ENCODE measurements at places on chromosomes 1 and 21. TPM values are rescaled to one million over a fixed set of nuclear protein-coding genes. Genes with fewer than 3 reads are reported as not detected.

- DNase-seq, result peak; percentile 77
Observed at GRCh38 chr1:51564124-51564523, 45.1 kb upstream of the EPS15 start.

The SOX13 gene
- total RNA-seq, result 3.3 TPM

The CLCA1 gene
- total RNA-seq, result not detected

DNA sequence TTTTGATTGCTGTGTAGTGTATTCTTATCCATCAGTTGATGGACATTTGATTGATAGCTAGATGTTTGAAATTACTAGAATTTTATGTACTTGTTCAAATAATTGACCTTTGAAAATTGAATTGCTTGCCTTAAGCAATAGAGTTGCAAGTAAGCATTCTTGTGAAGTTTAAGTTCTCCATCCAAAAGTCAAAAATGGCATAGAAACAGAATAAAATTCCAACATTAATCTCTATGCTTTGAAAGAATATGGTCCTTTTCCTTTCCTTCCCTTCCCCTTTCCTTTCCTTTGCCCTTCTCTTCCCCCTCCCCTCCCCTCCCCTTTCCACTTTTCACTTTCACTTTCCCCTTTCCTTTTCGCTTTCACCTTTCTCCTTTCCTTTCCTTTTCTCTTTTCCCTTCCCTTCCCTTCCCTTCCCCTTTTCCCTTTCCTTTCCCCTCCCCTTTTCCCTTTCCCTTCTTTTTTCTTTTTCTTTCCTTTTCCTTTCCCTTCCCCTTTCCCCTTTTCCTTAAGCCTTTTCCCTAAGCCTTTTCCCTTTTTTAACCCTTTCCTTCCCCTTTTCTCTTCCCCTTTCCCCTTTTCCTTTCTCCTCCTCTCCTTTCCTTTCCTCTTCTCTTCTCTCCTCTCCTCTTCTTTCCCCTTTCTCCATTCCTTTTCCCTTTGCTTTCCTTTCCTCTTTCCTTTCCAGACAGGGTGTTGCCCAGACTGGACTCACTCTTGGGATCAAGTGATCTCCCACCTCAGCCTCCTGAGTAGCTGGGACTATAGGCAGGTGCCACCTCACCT, 67.4 kb downstream of the SASS6 start:
- DNase-seq, result no peak

DNA sequence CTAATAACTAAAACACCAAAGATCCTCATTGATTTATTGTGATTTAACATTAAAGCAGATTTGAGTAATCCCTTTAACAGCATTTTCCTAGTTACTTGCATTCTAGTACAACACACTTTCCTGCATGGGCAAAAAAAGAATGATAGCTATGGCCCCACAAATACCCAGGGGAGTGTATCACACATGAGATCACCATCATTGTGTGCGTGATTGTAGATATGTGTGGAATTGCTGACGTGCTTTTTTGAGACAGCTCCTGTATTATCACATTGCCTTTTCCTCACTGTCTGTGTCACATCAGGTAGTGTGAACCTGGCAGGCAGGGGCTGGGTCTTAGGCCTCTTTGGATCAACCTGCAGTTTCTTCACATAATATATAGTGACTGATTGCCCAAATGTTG, 48.5 kb upstream of the SAMD13 start:
- DNase-seq, result peak; percentile 62

The USP24 gene
- 21.1 TPM for total RNA-seq

The KRTAP10-1 gene
- not detected for total RNA-seq

DNA sequence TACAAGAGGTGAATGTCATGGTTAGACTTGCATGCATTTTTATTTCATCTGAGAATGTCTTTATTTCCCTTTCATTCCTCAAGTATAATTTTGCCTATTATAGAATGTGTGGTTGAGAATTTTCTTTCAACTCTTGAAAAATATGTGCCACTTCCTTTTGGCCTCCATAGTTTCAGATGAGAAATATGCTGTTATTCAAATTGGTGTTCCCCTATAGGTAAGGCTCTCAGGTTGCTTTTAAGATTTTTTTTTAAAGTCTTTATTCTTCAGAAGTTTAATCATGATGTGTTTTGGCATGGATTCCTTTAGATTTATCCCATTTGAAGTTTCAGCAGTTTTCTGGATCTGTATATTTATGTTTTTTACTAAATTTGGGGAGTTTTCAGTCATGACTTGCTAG, 2.1 kb downstream of the MROH7 start:
- DNase-seq, result no peak

The MCOLN2 gene
- 1.1 TPM for total RNA-seq

GRCh38 chr1:215476541-215476940, 90.6 kb upstream of the KCTD3 start:
- no peak for DNase-seq

DNA sequence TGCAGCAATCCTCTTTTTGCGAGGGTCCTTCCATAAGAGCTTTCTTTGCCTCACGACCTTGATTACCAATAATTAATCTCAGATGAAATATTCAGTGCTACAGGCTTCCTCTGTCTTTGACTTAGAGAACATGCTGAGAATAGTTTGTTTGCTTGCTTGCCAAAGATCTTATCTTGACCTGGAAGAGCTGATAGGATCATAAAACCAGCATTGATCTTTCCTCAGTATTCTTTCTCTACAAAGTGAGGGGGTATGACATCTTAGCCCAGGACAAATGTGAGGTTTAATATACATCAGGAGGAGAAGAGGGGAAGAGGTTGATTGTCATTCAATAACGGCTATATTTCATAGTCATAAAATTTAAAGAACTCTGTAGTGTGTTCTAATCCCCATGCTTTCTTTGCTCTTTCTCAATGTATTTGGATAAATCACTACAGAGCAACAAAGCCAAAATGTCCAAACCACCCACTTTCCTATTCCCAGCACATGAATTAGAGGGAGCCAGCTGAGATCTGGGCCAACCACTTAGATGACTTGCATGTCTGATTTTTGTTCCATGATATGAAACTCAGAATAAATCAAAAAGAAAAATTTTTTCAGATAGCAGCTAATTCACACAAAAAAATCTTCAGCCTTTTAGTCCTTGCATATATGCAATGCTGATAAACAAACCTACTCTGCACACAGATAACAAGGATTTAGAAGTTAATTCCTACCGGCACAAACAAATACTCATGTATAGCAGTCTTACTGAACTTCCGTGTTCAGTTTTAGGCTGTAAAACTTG, 50.5 kb upstream of the IPO9 start:
- DNase-seq, result peak; percentile 90

- peak; percentile 53 for DNase-seq
Observed at GRCh38 chr1:154791292-154792166, 78.6 kb downstream of the KCNN3 start.

The HRNR gene
- not detected for total RNA-seq

- DNase-seq, result no peak
Observed at GRCh38 chr21:35720208-35720731, 340.1 kb downstream of the SETD4 start.

DNA sequence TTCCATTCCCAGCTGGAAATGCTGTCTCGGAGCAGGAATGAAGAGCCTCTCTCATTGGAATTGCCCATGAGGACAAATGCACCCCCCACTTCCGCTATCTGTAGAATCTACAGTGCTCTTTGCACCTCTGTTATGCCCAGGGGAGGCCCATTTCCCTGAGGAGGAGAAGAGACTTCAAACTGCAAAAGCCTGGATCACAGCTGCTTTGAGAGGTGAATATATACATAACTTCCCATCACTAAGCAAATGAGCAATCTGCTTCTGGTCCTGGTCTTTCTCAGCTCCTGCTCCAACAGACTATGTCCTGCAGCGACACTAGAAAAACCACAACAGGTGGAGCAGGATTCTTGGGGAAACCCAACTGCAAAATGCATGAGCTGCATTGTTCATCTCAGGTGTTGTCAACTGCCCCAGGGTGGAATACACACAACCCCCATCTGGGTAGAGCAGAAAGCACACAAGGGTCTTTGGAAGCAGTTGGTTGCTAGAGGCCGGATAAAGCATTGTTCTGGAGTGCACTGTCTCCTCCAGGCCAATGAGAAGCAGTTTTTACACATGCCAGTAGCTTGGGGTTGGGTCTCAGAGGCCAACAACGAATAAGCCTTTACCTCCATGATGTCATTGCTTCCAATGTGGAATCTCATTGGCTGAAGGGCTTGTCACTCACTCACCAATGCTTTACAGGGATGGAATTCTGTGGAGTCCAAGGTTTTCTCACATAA, 67.7 kb upstream of the RAB4A start:
- peak; percentile 92 for DNase-seq

DNA sequence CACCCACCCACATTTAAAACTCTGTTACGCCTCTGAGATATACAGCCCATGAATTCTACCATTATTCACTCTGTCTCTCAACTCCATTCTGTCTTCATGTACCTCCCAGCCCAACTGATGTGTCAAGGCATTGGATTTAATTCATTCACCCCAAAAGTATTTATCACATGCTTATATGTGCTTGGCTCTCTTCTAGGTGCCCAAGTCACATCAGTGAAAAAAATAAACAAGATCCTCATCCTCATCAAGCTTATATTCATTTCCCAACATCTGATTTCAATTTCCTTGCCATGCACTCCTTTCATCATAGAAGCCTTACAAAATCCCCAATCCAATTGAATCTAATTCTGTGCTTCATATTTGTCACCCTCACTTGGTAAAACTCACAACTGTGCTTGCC, 967.6 kb downstream of the LTN1 start:
- no peak for DNase-seq

DNA sequence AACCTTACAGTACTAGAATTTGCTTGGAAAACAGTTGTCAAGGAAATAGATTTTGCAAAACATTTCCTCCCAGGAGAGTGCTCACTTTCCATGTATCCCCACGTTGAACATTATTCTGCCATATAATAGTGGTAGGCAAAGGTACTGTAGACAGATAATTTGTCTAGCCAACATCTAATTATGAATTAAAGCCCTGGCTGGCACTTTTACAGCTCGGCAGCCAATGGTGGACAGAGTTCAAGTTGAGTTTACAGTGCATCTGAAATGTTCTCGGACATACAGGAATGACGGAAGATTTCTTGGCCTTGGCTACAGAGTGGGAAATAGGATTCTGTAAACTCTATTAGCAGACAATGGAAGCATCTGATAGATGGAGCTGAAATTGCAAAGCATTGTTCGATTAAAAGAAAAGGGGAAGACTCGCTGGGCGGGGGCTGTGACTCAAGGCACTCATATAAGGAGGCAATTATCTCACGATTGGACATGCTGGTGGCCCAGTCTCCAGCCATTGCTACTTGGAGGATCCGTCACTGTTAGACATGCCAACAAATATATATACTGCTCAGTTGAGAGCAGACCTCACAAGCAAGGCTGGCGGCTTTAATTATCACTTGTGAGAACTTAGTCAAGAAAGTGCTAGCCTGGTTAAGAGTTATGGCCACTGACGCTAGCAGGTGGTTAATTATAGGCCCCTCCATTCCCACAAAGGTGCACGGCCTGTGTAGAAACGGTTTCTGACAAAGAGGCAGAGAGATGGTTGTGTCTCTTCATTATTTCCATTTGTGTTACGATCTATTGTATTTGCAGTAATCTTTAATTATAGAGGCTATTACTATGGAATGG, 48.0 kb downstream of the MAN1C1 start:
- DNase-seq, result no peak

GRCh38 chr21:33984021-33984481, 68.4 kb upstream of the ATP5PO start:
- DNase-seq, result no peak

GRCh38 chr1:224959115-224959514, 29.6 kb downstream of the DNAH14 start:
- no peak for DNase-seq

GRCh38 chr1:67717876-67718275, 32.9 kb downstream of the GADD45A start:
- no peak for DNase-seq

The ZFP69 gene
- total RNA-seq, result 1.7 TPM

DNA sequence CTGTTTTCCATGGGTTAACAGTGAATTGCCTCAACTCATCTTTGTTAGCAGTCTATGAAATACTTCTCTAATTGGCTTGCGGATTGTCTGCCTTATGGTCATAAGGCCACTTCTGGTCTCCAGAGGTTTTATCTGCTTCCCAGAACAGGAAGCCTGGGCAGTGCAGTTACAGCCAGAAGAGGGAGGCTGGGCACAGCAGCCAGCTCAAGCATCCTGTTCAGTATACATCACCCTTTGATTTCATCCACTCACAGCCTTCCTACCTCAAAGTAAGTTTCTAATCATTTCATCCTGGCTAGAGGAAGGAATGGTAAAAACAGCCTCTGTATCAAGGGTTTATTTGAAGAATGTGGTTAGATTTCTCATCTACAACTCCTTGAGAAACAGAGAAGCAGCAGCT, 311.5 kb upstream of the DEPDC1 start:
- DNase-seq, result no peak

GRCh38 chr1:8424539-8425116, 106.7 kb downstream of the SLC45A1 start:
- no peak for DNase-seq

The CENPF gene
- total RNA-seq, result 7.5 TPM

The HAO2 gene
- total RNA-seq, result not detected

DNA sequence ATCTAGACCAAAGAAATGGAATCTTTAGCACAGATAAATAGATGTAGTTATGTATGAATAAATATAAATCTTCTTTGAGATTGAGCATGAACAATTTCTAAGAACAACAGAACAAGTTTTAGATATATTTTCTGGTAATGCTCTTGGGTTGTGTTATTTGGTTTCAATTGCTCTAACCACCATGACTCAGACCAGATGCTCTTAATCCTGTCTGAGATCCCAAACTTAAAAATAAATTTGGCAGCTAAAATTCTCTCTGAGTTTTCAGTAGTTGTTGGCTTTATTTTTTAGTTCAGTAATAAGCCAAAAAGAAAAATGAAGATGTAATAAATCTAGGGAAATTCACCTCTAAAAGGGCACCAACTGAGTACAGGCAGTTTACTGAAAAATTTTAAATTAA, 1693.4 kb downstream of the NCAM2 start:
- no peak for DNase-seq

The OR2L5 gene
- total RNA-seq, result not detected

The SLC5A9 gene
- not detected for total RNA-seq

DNA sequence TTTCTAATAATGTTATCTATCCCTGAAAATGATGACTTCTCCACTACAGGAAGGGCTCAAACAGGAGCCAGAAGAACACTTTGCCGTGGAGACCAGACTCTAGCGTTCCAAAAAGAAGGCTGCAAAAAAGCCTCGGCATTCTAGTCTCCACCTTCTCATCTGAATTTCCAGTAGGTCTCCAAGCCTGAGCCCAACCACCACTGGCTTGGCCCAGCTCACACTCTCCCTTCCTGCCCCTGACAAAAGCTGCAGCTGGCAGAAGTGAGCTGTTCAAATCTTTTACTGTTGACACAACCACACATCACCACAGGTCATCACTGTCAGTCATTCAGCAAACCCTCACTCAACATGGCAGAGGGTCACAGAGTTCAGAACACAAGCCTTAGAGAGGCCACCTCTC, 69.3 kb downstream of the CAMK2N1 start:
- DNase-seq, result no peak

GRCh38 chr1:199616947-199617346, 410.6 kb upstream of the NR5A2 start:
- peak; percentile 19 for DNase-seq

The EDN2 gene
- total RNA-seq, result not detected

- DNase-seq, result peak; percentile 50
Observed at GRCh38 chr1:170580636-170581440, 48.9 kb downstream of the GORAB start.

The PLA2G2A gene
- 0.27 TPM for total RNA-seq

All from fibroblast of the aortic adventitia (primary cell).